ENCODE measurements at places on chromosomes 6 and 20.

- DNase-seq, result no peak
Measured at GRCh38 chr20:25009218-25010145, 16.9 kb upstream of the APMAP start.

- DNase-seq, result no peak
Measured at GRCh38 chr6:2448826-2449571, 203.6 kb upstream of the GMDS start.

DNA sequence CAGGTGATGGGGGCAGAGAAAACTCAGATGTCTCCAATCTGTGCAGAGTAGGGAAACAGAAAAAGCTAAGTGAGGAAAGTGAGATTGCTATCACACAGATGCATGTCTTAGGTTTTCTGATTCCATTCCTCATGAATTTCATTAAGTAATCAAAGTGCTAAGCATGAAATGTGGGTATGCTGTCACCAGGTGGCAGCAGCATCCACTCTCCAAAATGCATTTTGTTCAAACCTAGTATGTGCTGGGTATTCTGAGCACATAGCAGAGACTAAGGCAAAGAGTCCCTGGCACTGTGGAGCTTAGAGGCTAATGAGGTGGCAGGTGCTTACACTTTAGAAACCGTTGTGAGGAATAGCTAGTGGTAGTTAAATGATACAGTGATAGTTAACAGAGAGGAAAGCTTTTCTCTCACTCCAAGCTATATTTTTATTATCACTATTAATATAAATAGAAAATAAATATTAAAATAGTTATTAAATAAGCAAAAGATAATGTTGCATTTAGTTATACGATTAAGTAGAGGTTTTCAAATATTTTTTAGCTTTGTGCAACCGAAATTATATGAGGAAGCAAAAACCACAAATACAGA, 179.5 kb downstream of the CDH26 start:
- no peak for DNase-seq

DNA sequence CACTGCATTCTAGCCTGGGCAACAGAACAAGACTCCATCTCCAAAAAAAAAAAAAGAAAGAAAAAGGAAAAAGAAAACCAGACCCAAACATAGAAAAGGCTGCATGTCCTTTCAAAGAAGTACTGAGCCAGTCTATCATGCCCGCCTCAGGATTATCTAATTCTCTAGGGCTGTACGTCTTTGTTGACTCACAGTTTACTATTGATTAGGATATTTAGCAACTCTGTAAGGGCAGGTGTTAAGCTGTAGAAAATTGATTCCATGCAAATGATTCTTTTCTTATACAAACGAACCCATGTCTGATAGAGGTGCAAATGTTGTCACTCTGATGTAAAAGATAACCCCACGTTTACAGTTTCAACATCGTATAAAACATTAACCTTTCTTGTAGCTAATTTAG, 209.0 kb downstream of the TTLL2 start:
- DNase-seq, result no peak

DNA sequence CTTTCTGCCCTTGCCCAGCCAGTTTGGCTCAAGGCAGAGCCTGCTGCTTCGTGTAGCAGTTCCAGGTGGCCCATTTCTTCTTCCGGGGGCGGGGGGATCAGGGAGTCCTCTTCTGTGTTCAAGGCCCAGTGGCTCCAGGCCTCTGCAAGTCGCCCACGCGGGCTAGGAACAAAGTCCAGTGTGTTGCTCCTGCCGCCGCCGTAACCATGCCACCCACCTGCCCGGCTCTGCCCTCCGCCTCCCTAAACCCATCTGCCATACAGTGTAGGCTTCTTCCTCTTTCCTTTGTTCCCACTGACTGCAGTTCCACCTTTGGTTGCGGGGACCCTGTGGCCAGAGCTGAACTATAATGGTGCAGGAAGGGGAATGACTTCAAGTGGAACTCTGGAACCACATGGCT, 43.9 kb upstream of the SRF start:
- DNase-seq, result no peak

DNA sequence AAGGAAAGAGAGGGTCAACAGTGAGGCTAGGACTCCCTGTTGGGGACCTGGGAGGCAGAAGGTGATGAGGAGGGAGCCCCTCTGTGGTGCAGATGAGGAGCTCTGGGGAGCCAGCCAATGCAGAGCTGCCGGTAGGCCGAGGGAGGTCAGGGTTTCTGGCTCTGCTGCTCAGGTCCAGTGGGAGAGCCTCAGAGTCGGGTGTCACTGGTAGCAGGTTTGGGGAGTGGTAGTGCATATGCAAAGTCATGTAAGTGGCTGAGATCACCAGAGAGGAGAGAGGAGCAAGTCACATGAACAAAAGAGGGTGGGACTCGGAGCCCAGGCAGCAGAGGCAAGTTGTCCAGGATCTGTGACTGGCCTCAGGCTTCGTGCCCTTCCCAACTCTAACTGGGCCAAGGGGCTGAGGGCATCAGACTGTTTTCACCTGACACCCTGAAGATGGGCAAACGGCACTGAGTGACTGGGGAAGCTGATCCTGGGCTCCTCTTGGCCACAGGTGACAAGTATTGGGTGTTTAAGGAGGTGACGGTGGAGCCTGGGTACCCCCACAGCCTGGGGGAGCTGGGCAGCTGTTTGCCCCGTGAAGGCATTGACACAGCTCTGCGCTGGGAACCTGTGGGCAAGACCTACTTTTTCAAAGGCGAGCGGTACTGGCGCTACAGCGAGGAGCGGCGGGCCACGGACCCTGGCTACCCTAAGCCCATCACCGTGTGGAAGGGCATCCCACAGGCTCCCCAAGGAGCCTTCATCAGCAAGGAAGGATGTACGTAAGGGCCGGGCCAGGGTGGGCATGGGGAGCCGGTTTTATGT, 6.6 kb downstream of the MMP24OS start:
- DNase-seq, result no peak

- no peak for DNase-seq
Measured at GRCh38 chr20:4581838-4582237, 139.9 kb upstream of the PRND start.

GRCh38 chr6:15176816-15177370, 69.0 kb upstream of the JARID2 start:
- no peak for DNase-seq

GRCh38 chr6:85092226-85092625, 327.8 kb upstream of the TBX18 start:
- no peak for DNase-seq

DNA sequence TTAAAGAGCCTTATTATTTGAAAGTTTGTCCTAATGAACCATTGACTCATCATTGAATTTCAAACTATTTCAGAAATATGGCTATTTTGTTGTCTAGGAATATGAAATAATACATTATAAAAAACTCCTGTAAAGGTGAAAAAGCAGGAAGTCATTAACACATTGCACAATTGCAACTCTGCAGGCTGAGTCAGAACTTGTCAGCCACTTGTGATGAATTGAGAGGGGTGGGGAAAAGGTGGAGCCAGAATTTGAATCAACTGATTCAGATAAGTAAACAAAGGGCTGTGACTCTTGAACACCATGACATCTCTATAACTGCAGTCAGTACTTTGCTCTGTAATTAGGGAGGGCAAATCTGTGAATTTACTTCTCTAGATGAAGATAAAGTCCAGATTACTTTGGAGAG, 6.0 kb downstream of the C6orf141 start:
- no peak for DNase-seq

DNA sequence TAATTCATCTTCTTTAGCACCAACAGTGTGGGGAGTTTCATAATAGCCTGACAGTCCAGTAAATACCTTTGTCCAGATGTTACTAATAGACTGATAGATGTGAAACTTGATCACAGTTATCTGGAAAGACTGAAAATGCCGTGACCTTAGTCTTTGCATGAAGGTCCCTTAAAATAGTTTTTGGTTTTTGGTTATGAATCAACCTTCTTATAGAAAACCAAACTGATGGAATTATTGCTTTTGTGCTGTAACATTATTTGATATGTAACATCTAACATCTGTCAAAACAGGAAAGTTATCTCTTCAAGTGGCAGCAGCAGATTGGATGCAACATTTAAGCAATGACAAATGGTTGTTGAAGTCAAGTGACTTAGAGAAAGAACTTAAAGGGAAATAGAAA, 190.4 kb downstream of the DOK5 start:
- DNase-seq, result no peak

DNA sequence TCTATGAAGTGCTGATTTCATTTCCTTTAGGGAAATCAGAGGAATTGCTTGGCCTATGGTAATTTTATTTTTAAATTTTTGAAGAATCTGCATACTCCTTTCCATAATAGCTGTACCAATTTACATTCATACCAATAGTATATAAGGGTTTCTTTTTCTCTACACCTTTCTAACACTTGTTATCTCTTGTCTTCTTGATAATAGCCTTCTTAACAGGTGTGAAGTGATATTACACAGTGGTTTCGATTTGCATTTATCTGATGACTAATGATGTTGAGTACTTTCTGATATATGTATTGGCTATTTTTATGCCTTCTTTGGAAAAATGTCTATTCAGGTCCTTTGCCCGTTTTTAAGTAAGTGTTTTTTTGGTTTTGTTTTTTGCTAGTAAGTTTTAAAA, 40.8 kb downstream of the SMAP1 start:
- no peak for DNase-seq

GRCh38 chr20:9218531-9218961, 149.7 kb downstream of the PLCB4 start:
- no peak for DNase-seq

DNA sequence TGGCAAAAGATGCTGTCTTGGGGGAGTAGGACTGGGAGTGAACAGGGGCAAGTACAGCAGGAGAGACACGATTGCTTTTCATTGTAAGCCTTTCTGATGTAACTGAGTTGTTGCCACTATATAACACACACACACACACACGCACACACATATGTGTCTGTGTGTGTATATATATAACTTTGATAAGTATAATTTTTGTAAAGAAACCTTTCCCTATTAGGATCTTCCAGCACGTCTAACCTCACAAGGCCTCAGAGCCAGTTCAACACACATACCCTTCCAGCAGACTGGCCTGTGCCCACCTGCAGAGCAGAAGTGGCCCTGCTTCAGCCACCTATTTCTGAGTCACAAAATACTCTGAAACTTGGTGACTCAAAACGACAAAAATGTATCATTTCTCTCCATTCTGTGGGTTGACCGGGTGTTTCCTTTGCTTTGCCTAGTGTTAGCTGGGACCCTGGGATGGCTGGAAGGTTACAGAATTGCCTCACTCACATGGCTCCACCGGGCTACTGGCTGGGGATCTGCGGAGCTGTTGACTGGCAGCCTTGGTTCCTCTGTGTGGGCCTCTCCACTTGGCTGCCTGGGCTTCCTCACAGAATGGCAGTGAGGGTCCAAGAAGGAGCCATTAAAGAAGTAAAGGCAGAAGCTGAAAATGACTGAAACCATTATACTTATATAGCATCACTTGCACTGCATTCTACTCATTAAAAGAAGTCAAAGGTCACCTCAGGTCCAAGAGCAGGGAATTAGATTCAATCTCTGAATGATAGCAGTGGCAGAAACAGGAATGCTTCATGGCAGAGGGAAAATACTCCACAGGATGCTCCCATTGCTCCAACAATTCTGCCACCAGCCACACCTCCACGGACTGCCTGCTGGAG, 126.4 kb downstream of the BANF2 start:
- DNase-seq, result no peak

- DNase-seq, result no peak
Measured at GRCh38 chr6:44679438-44680201, 292.1 kb downstream of the CDC5L start.

- no peak for DNase-seq
Measured at GRCh38 chr6:3296078-3296477, 37.3 kb downstream of the PSMG4 start.

GRCh38 chr6:14118446-14118845, 874 bp downstream of the CD83 start:
- no peak for DNase-seq

- no peak for DNase-seq
Measured at GRCh38 chr6:35445691-35446090, 6.4 kb upstream of the FANCE start.

GRCh38 chr20:59678288-59678687, 73.9 kb downstream of the PHACTR3 start:
- peak; percentile 39 for DNase-seq

DNA sequence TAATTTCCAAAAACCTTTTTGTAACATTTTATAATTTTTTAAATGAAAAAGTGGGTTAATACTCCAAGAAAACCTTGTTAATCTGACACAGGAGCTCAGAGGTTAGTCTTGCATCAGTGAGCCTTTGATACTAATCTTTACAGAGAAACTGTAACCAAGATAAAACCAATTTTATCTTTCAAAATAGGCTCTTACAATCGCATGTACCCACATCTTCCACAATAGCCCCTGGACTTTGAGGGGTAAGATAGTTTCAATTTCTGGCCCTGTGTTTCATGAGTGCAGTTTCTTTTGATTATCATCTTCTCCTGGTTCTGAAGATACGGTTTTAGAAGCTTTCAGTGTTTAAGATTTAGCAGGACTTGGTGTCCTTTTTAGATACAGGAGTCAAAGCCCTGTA, 34.5 kb upstream of the MAS1L start:
- no peak for DNase-seq

- no peak for DNase-seq
Measured at GRCh38 chr6:113352029-113352801, 504.9 kb upstream of the MARCKS start.

- DNase-seq, result no peak
Measured at GRCh38 chr20:11172881-11173280, 499.1 kb upstream of the JAG1 start.

- DNase-seq, result no peak
Measured at GRCh38 chr20:32354592-32355416, 3.3 kb upstream of the ASXL1 start.

GRCh38 chr6:90375681-90376439, 79.2 kb upstream of the BACH2 start:
- no peak for DNase-seq

DNA sequence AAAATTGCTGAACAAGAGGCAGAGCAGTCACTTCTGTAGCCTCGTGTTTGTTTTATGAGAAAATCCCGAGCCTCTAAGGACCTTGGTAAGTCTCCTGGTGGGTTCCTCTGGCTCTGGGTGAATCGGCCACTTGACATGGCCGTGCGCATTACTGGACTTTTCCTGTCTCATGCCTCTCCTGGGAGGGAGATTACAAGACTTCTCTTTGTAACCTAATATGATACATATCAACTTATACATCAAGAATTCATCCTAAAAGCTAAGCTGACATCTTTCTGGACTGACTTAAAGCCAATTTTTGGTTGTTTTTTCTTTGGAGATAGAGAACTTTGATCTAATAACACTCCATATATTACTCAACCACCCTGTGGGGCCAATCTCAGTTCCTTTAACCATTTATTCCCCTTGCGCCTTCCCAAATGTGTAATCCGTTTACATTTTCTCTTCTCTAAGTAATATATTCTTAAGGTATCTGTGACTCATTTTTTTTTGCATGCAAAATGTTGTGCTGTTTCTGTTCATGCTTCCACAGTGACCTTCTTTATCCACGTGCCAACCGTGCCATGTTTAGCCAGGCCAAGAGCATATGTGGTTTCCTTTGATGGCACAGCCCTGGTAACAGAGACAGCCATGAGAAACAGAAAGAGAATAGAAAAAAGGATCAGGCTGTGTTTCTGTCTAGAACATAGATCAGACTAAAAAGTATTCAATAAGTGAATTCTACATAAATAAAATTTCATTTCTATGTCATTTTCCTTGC, 47.5 kb upstream of the JAG1 start:
- DNase-seq, result no peak

All from anterior cingulate cortex (tissue), 58 donors.